ENCODE measurements at places on chromosomes 11 and 22.

DNA sequence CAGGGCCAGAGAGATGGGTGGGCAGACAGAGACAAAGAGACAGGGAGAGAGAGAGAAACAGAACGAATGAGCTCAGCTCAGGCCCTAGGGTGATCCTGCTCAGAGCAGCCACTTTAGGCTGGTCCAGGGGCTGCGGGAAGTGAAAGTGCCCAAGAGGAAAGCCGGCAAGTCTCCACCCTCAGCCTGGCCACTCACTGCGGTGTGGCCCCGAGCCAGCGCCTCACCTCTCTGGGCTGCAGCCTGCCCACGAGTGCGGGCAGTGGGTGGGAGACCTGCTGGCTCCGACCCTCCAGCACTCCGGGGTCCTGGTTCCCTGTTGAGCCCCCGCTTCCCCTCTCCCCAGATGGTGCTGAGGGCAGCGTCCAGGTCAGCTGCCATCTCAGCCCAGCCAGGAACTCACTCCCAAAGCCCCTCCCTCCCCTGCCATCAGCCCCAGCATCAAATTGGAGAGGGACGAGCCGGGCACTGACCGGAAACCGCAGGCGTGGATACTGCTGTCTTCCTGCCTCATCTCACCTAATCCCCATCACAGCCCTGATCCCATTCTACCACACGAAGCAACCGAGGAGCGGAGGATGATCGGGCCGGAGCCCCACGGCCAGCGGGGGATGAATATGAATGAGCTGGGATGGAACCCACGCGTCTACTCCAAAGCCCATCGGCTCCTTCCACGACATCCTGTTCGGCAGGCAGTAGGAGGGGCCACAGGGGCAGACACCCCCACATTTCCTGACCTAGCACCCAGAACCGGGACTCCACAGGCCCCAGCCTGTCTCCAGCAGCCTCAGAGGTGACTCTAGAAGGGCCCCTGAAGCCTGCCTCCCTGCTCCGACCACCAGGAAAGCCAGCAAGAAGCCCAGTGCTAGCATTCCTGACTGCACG is 16.9 kb downstream of the ELFN2 start:
- no peak for DNase-seq

DNA sequence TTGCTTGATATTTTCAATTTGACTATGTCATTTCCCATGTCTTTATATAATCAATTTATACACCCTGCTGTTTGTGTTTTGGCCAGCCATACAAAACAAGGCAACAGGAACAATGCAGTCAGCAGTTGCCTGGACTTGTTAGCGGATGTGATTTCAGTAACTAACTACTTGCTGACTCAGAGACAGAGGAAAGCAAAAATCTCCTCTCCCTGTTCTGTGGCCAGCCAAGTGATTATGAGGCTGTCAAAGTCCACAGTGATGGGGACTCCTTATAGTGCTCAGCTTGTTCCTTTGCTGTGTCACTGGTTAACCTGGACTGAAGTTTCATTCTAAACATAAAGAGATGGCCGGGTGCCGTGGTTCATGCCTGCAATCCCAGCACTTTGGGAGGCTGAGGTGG is 32.6 kb upstream of the APLP2 start:
- no peak for DNase-seq

GRCh38 chr11:73315293-73316020 is 7.4 kb downstream of the ARHGEF17 start:
- no peak for DNase-seq

GRCh38 chr22:35708453-35708852 is 9.2 kb upstream of the APOL5 start:
- DNase-seq, result no peak

- DNase-seq, result no peak
Measured at GRCh38 chr11:35348898-35349687, 70.3 kb downstream of the SLC1A2 start.

GRCh38 chr11:114483929-114484328 is 44.7 kb downstream of the REXO2 start:
- DNase-seq, result no peak

GRCh38 chr11:117691516-117691915 is 105.5 kb downstream of the DSCAML1 start:
- DNase-seq, result no peak

DNA sequence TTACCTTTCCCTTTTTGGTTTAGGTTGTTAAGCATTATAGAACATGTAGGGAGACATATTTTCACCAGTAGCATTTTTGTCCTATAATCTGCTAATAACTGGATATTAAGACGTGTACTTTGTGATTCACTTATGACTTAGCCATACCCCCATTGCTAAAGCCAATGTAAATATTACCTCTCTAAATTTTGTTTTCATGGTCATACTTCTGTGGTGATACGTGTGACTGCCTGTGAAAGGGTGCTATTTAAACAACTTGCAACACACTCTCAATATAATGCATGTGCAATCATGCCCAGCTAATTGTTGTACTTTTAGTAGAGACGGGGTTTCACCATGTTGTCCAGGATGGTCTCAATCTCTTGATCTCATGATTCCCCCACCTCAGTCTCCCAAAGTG is 36.2 kb upstream of the PAK1 start:
- no peak for DNase-seq

GRCh38 chr11:71066311-71066710 is 186.1 kb downstream of the SHANK2 start:
- DNase-seq, result no peak
